Naive thymus-derived CD4-positive, alpha-beta T cell (primary cell): ENCODE measurements at places on chromosomes 12 and 14.

GRCh38 chr12:42284157-42284556 is 41.7 kb downstream of the ZCRB1 start:
- no peak for DNase-seq

GRCh38 chr12:4164188-4164558 is 109.4 kb upstream of the CCND2 start:
- no peak for DNase-seq

DNA sequence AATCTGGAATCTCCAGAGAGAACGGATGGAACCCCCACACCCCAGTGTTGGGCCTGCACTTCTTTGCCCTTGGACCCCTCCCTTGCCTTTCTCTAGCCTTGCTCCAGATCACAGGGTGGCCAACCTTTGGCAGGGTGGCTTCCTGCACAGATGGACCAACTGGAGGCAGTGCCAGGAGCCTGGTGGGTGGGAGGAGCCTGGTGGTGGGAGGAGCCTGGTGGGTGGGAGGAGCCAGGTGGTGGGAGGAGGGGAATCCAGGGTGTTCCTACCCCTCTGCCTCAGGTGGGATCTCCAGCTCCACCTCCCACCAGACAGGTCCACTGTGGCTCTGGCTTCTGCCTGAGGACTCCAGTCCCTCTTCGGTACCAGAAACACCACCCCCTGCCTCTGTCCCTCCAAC is 15.0 kb upstream of the ORAI1 start:
- no peak for DNase-seq

GRCh38 chr14:23931721-23932289 is 21.8 kb upstream of the DHRS4 start:
- no peak for DNase-seq

DNA sequence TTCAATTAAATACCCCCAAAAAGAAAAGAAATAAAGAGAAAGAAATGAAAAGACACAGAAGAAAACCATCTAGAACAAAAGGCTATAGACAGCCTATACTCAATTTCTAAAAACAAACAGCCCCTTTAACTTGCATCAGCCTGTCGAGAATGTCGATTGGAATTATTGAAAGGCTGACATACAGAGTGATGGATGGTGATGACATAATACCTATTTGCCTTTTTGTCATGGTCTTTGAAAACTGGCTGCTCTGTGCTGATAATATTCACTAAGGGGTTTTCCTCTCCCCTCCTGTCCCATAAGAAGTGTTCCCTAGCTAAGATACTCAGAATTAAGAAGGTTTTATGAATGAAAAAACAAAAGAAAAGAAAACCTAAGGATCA is 393.7 kb downstream of the SOX5 start:
- no peak for DNase-seq

GRCh38 chr12:113236539-113237399 is 15.5 kb downstream of the TPCN1 start:
- no peak for DNase-seq

GRCh38 chr12:62621101-62621638 is 154.5 kb downstream of the MON2 start:
- DNase-seq: no peak

DNA sequence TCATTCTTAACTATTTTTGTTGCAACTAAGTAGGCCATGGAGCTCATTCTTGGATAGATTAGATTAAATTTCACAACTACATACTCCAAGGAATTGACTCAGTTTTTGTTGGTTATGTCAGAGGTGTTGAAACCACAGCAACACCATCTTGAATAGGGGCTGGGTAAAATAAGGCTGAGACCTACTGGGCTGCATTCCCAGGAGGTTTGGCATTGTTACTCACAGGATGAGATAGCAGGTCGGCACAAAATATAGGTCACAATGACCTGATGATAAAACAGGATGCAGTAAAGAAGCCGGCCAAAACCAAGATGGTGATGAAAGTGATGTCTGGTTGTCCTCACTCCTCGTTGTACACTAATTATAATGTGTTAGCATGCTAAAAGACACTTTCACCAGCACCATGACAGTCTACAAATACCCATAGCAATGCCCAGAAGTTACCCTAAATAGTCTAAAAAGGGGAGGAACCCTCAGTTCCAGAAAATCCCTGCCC is 20.9 kb downstream of the DMAC2L start:
- DNase-seq: no peak

- DNase-seq: no peak
Measured at GRCh38 chr14:23181946-23182345, 1.5 kb downstream of the SLC7A8 start.

GRCh38 chr14:96781371-96781770 is 15.8 kb upstream of the VRK1 start:
- no peak for DNase-seq

GRCh38 chr12:43711348-43711747 is 47.2 kb downstream of the PUS7L start:
- no peak for DNase-seq

GRCh38 chr12:95836185-95836609 is 22.6 kb upstream of the SNRPF start:
- DNase-seq: no peak

GRCh38 chr14:67265131-67265530 is 23.9 kb downstream of the PALS1 start:
- DNase-seq: no peak

- DNase-seq: no peak
Measured at GRCh38 chr12:69345742-69346141, 2.4 kb upstream of the LYZ start.
